Femur (tissue), 1 donor: ENCODE measurements at places on chromosomes 6 and 20.

DNA sequence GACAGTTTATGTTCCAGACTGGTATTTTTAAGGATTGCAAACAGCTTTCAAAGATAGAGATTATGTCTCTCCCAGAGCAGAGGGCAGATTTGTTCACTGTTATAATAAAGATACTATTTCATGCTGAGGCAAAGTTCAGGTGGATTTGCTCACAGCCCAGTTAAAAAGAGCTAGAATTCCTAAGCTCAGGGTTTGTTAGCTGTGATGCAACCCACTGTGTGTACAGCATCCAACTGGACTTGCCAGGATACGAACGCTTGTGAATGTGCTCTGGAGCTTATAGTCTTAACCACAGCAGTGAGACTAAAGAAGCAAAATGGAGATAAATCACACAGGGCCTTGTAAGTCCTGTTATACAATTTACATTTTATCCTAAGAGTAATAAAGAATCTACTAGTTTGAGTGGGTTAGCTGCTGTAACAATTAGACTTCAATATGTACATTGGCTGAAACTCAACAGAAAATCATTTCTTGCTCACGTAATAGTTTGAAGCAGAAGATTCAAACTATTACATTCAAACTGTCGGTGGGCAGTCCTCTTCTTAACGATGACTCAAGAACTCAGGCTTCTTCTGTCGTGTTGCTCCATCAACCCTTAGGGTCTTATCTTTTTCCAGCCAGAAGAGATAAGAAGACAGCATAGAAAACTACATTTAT lies 204.0 kb upstream of the PLN start:
- no peak for DNase-seq

- no peak for DNase-seq
These were observed 230.0 kb downstream of the ALDH8A1 start for GRCh38 chr6:134719911-134720310.

DNA sequence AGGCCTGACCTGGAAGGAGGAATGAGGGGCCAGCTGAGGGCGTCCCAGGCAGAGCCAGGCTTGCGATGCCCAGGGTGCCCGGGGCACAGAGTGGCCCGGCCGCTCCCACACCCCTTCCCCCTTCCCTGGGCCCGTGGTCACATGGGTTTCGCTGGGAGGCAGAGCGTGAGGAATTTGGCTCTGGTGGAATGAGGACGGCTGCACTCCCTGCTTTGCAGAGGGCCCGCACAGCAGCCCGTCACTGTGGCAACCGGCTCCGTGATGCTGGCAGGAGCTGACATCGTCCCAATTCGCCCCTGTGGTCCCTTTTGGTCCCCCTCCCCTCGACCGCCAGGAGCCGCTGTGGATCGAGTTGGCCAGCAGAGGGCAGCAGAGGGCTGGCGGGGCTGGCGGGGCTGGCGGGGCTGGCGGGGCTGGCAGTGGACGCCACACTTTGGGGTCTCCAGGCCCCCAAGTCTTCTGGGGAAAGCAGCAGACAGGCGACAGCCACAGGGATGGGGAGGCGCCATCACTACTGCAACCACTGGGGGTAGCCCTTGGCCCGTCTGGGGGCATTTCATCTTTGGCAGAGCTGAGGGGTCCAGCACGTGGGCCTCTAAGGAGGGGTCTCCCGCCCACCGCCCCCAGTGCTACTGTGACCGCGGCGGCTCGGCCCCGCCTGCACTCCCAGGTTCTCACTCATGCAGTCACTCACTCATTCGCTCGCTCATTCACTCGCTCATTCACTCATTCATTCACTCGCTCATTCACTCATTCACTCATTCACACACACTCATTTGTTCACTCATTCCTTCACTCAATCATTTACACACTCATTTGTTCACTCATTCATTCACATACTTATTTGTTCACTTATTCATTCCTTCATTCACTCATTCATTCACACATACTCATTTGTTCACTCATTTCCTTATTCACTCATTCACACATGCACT lies 49.7 kb upstream of the BHLHE23 start:
- DNase-seq, result peak; percentile 50

- peak; percentile 74 for DNase-seq
These were observed 483 bp downstream of the NCOA6 start for GRCh38 chr20:34824806-34825529.

DNA sequence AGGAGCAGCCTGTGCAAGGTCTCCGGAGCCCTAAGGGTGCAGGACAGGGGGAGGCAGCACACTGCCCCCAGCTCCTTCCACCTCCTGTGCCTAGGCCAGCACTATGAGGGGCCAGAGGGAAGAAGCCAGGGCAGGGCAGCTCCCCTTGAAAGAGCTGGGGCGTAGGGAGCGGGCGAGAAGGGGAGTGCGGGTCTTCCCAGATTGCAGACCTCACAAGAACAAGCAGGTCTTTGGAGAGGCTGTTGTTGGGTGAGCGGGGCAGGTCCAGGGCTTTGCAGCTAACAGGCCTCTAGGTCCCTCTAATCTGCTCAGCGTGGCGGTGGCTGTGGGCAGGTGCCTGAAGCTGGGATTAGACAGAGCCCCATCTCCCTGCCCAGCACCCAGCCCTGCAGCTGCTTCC lies 22.4 kb upstream of the CST1 start:
- DNase-seq, result no peak

- DNase-seq, result no peak
These were observed 364.1 kb upstream of the BTBD3 start for GRCh38 chr20:11553603-11554002.

GRCh38 chr20:8948442-8949020 lies 120.4 kb upstream of the PLCB4 start:
- DNase-seq, result no peak

GRCh38 chr20:53555081-53555480 lies 38.6 kb downstream of the ZNF217 start:
- no peak for DNase-seq

DNA sequence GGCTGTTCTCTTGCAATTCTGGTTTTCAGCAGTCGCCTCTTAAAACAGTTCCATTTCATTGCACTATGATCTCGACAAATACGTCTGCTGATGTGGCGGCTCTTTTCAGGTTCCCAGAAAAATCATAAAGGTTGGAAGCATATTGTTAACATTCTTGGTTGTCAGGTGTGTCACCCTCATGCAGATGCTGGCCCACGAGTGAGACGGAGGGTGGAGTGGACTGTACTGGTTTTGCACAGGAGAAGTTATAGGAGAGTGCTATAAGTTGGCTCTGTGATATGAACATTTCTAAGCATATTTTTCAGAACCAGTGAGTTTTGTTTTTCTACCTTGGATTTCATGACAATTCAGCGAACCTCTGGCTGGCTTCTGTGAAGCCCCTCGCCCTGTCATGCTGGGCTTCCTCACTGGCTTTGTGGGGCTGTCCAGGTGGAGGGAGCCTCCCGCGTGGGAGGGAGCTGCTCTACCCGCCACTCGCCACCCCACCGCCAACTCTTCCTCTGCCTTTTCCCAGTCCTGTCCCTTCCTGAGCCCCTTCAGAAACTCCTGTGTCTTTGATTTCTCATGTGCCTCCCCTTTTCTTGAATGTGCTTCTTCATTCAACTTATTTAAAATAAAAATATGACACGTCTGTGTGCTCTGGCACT lies 10.6 kb downstream of the IRF4 start:
- DNase-seq, result no peak

DNA sequence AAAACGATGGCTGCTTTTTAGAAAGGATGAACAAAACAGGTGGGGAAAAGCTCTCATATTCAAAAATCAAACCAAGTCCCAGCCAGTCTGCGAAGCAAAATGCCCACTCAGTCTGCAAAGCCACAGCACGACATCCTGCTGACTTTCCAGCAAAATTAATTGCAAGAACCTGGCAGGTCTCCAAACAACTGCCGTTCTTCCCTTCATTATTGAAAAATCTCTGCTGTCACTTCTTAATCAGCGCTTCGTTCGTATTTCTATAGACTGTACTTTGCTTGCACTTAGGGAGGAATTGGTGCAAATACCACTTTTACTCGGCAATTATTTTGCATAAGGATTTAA lies 222.4 kb downstream of the CBLN4 start:
- DNase-seq, result no peak

- DNase-seq, result no peak
These were observed 40.0 kb upstream of the OCSTAMP start for GRCh38 chr20:46590443-46590842.

DNA sequence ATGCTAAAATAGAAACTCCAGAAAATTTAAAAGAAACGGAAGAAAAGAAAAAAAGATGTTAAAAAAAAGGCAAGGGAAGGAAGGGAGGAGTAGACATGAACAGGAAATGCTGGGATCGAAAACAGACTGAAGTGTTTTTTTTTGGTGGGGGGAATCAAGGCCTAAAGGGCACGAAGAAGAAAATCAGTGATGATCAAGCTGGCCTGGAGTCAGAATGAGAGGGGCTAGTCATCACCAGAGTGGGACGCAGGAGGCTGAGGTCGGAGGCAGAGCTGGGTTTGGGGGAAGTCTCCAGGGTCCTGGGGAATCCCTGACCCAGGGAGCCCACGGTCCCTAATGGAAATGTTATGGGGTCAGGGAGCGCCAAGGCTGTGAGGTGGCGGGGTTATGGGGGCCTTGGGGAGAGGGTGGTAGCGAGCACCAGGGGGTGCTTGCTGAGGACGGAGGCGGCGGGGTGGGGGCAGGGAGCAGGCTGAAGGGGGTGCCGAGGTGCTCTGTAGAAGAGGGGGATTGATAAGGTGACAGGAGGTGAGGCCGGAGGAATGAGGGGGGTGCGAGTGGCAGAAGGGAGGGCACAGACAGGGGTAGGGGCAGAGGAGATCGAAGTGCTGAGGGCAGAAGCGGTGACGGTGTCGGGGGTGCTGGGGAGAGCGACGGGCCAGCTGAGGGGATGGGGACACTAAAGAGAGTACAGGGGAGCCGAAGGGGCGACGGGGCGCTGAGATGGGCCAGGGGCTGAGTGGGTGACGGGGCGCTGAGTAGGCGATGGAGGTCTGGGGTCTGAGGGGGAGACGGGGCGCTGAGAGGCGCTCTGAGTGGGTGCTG lies 684 bp downstream of the ZNFX1 start:
- peak; percentile 53 for DNase-seq

- DNase-seq, result peak; percentile 44
These were observed at the start of gene ETV7 for GRCh38 chr6:36387440-36388303. Gene ETV7, minus strand, starts transcription at chr6:36387669. Its CDS starts 128 bp downstream, at chr6:36387541.

GRCh38 chr20:33740189-33740588 lies 8.4 kb downstream of the ZNF341 start:
- DNase-seq, result no peak

DNA sequence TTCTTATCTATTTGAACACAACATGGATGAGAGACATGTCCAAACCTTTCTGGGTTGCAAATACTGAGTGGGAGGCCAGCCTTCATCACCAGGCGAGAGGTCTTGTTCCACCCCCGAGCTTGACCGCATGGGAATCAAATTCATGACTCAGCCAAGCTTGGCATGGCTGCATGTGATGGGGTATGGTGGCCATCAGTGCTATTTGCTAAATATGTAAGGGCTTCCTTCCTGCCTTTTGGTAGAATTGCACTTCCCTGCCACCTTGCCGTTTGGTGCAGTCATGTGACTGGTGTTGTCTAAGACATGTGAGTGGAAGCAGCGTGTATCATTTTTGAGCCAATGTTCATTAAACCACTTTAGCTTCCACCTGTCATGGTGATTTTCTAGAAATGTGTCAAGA lies 508.9 kb upstream of the SULF2 start:
- no peak for DNase-seq

GRCh38 chr6:104885518-104886043 lies 25.9 kb upstream of the HACE1 start:
- DNase-seq, result no peak

GRCh38 chr6:7588506-7588905 lies 1.5 kb upstream of the SNRNP48 start:
- no peak for DNase-seq

- no peak for DNase-seq
These were observed 23.8 kb downstream of the CYB5R4 start for GRCh38 chr6:83883240-83883639.

- DNase-seq, result no peak
These were observed 6.1 kb downstream of the NINL start for GRCh38 chr20:25579081-25579770.

DNA sequence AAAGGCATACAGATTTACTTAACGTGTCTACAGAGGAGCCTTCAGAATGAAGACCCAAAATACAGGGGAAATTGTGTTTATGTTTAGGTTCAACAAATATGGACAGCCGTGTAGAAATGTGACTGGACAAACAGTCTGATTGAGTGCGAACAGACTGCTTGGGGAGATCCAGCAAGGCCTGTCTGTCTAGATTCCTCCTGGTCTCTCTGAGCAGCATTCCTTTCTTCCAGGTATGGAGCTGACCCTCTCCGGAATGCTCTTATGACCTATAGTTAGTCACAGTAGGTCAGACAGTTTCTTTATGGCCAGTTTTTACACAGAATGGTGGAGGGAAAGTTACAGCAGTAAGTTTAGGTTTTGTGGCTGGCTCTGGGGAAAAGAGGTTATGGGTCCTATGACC lies 9.0 kb downstream of the RIN2 start:
- DNase-seq, result no peak

GRCh38 chr20:44480097-44480496 lies 4.4 kb downstream of the TTPAL start:
- DNase-seq, result no peak

- DNase-seq, result no peak
These were observed 116.2 kb upstream of the STMND1 start for GRCh38 chr6:16985513-16986284.

DNA sequence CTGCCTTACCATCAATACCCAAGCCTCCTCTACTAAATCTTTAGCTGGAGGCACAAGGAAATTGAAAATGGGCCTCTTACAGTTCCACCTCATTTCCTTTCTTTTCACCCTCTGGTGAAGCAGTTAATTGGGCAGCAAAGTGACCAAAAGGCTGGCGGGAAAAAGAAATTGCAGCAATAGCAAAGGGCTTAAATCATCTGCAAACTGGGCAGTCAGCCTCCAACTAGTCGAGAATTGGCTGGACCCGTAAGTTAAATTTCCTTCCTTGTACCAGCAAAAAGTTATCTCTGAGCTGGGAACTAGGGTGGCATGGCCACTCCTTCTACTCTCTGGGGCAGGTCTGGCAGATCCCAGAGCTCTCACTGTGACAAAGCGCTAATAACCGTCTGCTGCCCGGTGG lies 33.5 kb downstream of the GHRH start:
- DNase-seq, result no peak

DNA sequence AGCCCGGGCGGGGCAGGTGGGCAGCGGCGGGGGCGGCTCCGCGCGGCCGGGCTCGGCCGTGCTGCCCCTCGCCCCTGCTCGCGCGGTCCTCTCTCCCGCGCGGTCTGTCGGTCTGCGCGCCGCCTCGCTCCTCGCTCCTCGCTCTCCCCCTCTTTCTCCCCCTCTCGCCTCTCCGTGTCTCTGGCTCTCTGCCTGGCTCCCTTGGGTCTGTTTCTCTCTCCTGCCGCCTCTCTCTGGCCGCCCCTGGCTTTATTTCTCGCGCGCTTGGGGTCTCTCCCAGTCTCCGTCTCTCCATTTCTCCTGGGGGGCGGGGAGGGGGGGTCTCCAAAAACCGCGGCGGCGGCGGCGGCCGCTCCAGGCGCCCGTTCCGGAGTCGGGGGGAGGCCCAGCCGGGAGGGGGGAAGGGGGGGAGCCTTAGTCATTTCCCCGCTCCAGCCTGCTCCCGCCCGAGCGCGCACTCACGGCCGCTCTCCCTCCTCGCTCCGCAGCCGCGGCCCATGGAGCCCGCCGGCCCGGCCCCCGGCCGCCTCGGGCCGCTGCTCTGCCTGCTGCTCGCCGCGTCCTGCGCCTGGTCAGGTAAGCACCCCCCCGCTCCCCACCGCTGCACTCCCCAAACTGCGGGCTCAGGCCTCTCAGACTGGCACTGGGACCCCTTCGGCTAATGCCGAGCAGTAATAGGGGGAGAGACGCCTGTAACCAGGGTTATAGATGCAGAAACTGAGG lies at the start of gene SIRPA:
Gene SIRPA, plus strand, starts transcription at position 457 of the 723 bp plus-strand sequence. Its CDS starts 41 bp downstream, at position 498.
- DNase-seq, result peak; percentile 83
